Cardiac fibroblast (primary cell): ENCODE measurements at places on chromosomes 5 and 9.

GRCh38 chr9:134519375-134520070, 122.1 kb upstream of the COL5A1 start:
- DNase-seq, result no peak

GRCh38 chr9:15293084-15293483, 13.9 kb downstream of the TTC39B start:
- no peak for DNase-seq

- DNase-seq, result peak; percentile 77
Observed at GRCh38 chr5:134436523-134437339, 25.1 kb upstream of the CDKN2AIPNL start.

DNA sequence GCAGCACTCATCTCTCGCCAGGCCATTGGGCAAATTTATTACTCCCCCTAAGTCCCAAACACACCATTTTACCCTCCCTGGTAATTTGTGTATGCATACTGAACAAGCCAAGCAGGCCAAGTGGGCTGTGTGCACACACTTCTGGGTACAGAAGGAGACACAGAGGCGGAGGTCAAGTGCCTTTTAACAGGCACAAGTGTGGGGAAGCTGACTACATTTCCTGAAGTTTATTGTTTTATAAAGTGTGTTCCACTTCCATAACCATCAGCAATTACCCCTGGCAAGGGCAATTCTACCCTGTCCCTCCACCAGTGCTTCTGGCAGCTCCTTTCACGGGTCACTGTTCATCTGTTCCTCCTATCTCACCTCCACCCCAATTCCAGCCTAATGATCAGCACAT, 93.9 kb downstream of the SETX start:
- no peak for DNase-seq

DNA sequence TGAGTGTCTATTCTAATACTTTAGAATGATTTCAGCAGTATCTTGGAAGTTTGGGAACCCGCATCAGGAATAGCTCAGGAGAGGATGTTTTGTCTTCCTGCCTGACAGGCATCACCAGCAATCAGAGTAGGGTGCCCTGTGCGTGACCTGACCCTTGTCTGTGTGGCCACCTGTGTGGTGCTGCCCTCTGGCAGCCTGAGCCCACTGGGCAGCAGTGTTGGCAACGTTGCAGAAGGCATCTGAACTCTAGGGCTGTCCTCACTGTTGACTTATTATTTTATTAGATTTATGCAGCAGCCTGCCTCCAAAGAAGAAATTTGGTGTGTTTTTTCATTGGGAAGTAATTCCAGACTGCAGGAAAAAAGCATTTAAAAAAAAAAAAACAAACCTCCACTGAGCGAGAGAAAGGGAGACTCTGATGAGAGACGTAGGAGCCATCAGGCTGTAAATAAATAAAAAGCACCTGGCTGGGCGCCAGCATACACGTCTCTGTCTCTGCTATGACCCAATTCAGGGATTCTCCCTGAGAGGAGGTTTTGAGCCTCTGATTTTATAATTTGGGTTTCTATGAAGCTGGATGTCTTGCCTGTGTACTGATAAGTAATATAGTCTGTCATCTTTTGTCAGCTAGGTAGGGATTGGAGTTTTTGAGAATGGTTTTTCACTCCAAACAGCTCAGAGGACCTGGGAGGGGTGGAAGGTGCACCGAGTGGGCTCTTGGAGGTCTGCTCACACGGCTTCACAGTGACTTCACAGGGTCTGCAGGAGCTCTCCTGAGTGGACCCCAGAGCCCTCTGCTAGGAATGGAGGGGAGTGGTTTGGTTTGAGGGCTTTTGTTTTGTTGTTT, 49.0 kb downstream of the FAM78A start:
- peak; percentile 41 for DNase-seq

DNA sequence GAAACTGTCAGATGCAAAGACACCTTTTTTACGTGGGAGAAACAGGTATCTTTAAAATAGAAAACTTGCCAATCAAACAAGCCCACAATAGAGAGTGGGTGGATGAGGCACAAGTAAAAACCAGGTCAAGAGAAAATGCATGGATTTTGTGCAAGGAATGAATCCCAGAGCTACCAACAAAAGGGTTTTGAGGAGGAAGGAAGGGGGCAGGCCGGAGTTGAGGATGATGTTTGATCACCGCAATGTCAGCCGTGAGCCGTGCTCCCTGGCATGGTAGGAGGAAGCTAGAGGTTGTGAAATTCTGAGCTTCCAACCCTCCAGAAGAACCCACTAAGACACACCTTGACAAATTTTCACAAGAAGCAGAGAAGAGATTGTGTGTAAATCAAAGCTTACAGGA, 53.2 kb downstream of the HRH2 start:
- DNase-seq, result no peak

DNA sequence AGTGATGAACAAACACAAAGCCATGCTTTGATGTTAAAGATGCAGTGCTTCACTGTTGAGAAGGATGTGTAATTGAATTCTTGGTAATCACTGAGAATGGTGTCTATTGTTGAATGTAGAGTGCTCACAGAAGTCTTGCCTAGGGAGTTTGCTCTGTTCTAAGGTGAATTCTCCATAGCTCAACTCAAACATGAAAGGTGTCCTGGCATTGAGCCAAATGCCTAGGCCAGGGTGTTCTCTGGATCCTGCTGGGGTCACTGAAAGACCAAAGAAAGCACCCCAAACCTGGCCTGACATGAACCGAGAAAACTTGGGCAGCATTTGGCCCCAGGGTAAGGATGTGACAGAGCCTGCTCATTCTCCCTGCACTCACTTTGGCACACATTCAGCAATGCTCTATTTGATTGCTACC, 217.3 kb downstream of the ARL15 start:
- no peak for DNase-seq

DNA sequence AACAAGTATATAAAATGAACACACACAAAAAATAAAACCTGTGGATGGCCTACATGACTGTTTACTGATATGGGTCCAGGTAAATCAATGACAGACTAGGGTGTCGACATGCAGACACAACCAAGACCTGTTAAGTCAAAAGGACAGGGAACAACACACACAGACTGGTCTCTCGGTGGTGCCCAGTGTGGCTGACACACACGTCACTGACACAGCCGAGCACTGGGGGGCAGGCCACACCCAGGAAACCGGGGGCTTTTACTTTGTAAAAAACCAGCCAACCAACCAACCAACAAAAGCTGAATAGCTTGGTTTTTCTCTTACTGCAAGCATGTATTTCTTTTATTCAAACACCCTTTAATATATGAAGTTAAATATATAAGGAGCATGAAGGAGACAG, 5.0 kb downstream of the FAM163B start:
- DNase-seq, result peak; percentile 14

DNA sequence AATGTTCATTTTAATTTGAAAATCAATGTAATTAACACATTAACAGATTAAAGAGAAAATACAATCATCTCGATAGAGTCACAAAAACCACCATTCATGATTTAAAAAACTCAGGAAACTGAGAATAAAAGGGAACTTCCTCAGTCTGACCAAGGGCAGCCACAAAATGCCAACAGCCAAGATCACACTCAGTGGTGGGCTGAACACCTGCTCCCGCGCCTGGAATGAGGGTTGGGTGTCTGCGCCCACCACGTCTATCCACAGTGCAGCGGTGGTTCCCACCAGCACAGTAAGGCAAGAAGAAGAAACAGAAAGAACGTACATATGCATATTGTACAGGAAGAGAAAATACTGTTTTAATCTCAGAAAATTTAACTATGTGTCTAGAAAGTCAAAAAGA, 11.7 kb upstream of the NSMF start:
- no peak for DNase-seq

DNA sequence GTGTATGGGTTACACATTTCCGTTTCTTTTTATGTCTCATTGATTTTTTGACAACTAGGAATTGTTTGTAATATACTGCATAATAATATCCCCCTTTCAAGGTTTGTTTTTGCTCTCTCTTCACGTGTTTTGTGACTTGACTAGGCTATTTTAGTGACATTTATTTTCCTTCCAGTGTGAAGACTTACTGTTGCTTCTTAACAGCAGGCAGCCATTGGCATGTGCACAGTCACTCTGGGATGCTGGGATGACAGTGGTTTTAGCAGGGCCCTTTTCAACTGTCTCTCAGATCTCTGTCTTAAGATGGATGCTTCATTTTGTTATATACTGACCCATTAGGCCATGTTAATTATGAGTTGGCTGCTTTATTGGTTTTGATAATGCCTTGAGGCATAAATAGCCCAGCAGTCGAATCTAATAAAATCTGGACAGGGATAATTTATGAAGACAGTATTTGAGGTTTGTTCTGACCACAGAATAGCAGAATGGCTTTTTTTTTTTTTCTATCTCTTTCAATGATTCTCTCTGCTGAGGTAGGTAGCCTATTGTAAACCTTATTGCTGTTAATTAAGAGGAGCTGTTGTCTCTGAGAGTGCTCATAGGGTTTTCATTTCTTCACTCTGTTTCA, 536.0 kb downstream of the GABRG2 start:
- no peak for DNase-seq

DNA sequence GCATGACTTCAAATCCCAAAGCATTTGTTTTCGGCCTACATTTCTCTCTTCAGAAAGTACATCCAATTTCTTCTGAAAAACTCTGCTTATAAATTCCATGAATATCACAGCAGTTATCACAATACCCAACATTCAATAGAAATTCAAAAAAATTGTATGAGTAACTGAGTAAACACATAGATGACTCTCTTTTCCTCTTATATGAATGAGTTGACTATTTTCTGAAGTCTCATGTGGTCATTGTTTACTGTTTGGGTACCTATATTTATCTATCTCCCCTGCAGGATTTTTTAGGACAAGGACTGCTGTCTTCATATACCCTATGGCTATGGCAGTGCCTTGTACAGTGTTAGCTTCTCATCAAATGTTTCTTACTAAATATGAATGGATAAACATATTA, 157.1 kb downstream of the HTR1A start:
- no peak for DNase-seq

GRCh38 chr5:181109489-181110013, 21.4 kb downstream of the OR2V1 start:
- DNase-seq, result no peak

DNA sequence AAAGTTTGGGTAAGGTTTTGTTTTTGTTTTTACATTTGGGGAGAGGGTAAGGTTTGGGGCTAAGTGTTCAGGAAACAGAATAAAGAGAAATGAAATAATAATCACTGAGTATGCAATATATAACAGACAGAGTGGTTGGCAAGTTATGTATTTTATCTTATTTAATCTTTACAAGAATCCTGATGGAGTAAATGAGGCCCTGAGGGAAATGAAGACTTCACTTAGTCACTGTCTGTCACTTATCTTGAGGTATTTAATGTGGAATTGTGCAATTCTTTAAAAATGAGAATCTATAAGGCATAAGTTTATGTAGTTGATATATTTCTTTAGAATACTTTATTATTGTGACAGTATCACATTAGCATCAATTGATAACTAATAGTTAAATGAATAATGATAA, 48.1 kb downstream of the TEK start:
- peak; percentile 53 for DNase-seq

- DNase-seq, result peak; percentile 60
Observed at GRCh38 chr5:68450245-68450852, 234.8 kb downstream of the PIK3R1 start.

GRCh38 chr5:6436715-6437331, 11.8 kb upstream of the UBE2QL1 start:
- no peak for DNase-seq

DNA sequence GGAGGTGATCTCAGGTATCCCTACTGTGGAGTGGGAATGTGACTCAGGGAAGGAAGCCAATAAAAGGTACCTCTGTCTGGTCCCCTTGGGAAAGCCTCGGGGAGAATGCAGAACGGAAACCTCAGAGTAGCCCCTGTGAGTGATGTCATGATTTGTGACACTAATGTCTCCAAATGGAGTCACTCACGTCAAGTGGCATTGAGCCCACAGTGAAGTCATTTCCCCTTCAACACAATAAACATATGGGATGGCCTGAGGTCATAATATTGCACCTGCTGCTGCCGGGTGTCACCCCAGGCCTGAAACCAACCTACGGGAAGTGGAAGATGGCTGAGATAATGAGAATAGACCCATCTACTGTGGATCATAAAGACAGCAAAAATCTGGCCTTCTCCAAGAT, 75.9 kb upstream of the GOLM1 start:
- no peak for DNase-seq

DNA sequence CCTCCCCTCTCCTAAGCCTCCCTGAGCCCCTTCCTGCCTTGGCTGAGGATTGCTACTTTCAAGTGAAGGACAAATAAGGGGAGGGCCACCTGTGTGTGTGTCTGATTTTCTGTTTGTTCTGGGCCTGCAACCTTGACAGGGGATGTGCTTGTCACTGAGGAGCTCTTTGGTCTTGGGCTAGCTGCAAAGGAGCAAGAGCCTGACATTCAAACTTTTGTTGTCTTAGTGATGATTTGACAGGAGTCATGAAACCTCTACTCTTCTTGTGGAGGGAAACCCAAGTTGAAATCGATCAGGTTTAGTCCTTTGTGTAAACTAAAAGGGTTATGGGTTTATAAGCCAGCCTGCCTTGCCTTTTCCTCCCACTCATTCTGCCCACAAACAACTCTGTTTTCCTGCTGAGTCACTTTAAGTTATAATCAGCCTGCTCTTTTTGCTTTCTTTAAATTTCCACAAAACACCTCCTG, 16.9 kb downstream of the CLTA start:
- peak; percentile 48 for DNase-seq

GRCh38 chr5:168740092-168740800, 161.1 kb upstream of the PANK3 start:
- no peak for DNase-seq

DNA sequence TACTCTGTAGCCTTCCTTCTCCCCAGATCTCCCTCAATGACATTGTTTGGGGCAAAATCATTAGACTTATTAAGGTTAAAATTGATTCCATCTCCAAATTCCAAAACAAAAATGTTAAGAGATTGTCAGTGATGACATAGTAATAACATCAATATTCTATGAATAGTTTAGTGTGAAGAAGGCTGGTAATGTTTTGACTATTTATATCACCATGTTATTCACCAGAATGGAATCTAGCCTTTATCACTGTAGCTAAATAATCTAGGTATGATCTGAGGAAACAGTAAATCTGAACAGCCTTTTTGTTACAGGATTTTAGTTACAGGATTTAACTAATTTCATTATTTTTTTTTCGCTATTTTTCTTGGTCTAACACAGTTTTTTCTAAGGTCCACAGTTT, 929 bp upstream of the PLPP6 start:
- peak; percentile 34 for DNase-seq

DNA sequence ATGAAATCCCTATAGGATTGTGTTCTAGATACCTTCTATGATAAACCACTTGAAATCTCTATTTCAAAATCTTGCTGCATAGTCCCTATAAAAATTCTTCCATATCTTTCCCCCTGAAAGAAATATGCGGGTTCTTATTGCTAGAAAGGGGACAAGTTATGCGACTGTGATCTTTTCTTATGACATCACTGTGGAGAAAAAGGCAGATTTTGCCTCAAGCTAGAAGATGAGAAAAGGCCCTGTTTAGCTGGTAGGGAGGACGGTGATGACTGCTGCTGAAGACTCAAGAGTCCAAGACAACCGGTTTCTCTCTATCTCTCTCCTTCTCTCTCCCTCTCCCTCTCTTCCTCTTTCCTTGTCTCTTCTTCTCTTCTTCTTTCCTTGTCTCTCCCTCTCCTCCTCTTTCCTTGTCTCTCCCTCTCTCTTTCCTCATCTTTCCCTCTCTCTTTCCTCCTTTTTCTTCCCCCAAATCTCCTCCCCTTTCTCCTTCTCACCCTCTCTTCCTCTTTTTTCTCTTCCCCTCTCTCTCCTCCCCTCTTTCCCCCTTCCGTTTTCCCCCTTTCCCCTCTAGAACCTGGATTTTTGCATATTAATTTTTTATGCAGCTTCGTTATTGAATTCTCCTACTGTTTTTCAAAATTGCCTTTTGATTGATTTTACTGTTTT, 5.3 kb downstream of the OR2S2 start:
- DNase-seq, result no peak
